AG08395 (cell line): ENCODE measurements at places on chromosomes 5 and 9.

DNA sequence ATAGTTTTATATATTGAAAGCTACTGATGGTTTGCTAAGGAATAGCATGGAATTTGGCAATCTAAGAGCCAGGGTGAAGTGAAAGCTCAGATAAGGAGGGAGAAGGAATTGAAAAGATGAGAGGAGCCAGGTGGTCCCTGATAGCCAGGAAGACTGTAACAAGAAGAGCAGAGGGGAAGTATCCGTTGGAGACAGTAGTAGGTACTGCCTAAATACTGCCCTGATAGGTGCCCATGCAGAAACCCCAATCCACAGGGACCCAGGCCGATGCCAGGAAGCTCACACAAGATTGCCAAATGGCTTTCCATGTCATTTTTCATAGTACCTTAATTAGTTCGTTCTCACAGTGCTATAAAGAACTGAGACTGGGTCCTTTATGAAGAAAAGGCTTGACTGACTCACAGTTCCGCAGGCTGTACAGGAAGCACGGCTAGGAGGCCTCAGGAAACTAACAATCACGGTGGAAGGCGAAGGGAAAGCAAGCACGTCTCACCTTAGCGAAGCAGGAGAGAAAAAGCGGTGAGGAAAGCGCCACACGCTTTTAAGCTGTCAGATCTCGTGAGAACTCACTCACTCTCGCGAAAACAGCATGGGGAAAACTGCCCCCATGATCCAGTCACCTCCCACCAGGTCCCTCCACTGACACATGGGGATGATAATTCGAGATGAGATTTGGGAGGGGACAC is 13.0 kb downstream of the ACTL7B start:
- DNase-seq: no peak

DNA sequence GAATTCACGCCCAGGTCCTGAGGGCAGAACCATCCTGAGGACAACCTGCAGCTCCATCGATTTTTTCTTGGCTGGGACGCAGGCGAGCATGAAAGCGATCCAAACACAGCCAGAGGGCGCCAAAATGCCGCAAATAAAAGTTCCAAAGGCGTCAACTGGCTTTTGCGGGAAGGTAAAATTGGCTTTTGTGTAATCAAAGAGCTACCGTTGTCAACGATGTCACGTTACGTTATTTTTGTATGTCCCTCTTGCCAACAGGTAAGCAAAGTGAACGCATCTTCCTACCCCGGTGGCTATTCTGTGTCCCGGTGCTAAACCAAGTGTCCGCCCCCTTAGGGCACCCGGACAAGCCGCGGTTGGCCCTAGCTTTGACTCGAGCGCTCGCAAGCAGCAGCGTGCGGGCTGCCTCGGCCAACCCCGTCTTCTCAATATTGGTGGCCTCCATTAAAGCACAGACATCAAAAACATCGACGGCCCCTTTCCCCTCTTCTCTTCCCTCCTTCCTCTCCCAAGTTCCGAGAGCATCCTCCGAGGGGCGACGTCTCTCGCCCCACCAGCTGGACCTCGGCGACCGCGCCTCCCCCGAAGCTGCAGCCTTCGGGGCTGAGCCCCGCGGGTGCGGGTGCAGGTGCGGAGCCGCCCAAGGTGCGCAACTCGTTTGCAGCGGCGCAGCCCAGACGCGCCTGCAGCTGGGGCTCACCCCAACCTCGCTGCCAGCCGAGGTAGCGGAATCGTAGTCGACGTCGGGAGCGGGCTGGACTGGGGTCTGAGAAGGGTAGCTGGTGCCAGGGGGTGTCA is 1.1 kb upstream of the BASP1 start:
- peak; percentile 69 for DNase-seq

GRCh38 chr5:122842016-122842580 is 3.3 kb upstream of the SNX24 start:
- DNase-seq: no peak

- no peak for DNase-seq
Measured at GRCh38 chr9:124840300-124840833, 12.9 kb upstream of the WDR38 start.

DNA sequence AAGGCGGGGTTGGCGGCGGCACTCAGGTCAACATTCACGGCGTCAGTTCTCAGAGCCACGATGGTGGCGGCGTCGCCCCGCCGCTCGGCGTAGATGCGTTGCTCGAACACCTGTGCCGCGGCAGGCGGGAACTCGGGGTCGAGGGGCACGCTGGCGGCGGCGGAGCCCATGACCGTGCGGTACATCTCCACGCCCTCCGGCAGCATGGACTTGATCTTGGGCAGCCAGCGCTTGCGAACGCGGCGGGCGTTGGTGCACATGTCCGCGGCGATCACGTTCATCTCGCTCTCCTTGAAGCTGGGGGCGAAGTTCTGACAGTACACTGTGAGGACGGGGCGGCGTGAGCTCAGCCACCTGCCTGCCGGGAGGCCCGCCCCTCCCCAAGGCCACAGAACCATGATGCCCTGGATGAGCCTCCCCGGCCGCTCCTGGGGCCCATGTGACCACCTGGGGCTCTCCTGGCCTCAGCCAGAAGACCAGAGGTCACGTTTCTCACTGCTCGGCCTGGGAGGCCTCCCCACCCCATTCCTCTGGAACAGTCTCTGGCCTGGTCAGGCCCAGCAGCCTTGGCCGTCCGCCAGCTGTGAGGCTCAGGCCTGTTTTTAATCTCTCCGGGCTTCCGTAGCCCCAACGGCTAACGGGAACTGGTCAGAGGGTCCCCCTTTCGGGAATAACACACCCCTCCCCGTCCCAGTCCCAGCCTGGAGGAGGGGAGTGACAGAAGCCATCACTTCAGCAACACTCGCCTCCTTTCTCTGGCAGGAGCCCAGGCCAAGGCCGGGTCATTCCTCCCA is 50.7 kb upstream of the UBAC1 start:
- DNase-seq: peak; percentile 65
